RKO (cell line): ENCODE measurements at places on chromosomes 7 and 10.

DNA sequence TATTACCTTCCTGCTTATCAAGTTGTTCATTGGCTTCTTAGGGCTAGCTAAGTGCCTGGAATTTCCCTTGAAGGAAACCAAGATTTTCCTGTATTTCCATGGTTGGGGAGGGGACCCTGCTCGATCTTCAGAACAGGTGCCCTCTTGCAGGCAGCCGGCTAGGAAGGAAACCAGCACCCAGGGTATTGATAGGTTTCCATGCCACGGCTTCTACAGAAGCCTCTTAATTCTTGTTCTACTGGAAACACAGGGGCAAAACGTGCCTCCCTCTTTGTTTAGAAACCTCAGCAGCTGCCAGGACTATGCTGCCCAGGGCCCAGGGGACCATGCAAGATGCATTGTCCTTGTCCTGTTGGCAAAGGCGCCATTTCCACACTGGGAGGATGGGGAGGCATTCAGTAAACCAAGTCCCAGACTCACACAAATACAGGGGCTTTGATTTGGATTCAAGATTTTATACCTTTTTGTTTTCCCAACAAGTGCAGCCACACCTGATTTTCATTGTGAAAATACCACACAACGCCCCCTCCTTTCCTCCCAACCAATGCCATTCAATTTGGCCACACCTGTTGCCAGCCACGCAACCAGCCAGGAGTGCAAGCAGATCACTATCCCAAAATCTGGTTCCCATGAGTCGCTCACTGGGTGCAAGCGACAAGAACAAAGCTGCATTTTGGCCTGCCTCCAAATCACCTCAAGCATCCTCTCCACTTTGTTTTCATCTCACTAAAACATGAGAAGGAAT lies 29.6 kb downstream of the C10orf71 start:
- no peak for DNase-seq

DNA sequence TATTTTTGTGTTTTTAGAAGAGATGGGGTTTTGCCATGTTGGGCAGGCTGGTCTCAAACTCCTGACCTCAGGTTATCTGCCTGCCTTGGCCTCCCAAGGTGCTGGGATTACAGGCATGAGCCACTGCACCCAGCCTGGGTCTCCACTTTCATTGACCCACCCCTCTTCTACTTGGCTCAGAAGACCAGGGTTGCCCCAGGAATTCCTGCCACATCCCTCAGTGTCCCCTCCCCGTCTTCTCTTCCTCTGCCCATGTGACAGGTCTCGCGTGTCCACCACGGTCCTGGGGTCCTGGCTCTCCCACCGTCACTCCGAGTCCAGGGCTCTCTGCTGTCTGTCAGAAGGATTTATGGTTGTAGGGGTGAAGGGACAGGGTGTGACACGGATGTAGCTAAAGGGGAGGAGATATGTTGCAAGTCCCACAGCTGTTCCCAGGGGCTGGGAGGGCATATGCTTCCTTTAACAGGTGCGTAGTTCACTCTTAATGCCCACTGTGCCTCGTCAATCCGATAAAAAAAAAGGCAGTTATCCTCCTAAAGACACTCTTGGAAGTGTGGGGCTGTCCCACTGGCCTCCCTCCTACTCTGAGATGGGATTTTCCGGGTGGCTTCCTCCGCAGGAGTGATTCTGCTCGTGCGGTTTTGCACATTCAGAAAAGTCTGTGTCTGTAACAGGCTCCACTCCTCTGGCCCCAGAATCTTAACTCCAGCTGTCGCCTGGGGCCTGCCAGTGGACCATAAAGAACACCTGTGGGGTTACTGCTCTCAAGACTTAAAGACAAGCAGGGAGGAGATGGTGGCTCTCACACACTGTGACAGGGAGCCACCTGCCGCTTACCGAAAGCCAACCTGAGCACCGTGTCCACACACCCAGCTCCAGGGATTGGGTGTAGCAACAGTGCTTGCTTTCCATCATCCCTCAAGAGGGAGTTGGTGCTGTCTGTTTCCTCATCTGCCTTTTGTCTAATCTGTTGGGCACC lies 36.7 kb upstream of the SHH start:
- DNase-seq, result no peak

GRCh38 chr7:156173748-156174353 lies 361.6 kb upstream of the SHH start:
- no peak for DNase-seq

DNA sequence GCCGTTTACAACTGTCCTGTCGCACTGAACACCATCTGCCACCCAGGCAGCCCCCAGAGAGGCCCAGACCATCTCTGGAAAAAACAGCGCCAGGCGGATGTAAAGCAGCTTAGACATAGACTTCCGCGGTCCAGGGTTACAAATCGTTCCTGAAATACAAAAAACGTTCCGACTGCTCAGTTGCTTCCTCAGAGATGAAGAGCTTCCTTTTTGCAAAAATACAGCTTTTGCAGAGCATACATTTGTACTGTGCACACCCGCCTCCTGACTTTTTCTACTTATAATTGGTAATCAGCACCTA lies 11.4 kb downstream of the DAGLB start:
- DNase-seq, result no peak

DNA sequence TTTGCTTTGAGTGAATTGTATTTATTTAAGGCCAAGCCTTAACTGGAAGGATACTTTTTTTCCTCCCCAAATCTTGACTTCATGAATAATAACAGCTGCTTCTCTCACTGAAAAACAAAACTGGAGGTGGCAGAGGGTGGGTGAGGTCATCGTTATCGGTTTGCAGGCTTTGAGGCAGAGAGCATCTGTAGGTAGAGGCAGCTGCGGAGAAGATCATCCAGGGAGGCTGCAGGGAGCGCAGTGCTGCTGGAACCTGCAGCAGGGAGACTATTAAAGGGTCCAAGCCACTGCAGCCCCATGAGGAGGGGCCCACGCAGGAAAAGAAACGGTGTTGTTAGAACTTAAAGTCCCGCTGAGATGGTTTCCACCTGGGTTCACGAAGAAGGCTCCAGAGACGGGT lies 112.1 kb upstream of the SDK1 start:
- no peak for DNase-seq

DNA sequence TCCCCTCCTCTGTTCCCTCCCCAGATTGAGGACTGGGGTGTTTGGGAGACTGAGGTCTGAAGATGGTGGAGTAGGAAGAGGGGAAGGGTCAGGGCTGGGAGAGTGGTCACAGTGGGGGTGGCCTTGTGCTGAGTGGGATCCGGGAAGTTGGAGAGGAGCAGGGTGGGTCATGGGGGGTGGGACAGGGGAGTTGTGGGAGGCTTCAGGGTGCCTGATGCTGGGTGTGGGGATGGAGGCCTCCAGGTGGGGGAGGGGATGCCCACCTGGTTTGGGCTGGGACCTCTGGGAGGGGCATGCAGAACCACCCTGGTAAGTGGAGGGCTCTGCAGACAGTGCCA lies 2.6 kb downstream of the ZNF775 start:
- DNase-seq, result no peak

- DNase-seq, result peak; percentile 36
Observed at GRCh38 chr7:110839866-110840265, 251.1 kb upstream of the LRRN3 start.

DNA sequence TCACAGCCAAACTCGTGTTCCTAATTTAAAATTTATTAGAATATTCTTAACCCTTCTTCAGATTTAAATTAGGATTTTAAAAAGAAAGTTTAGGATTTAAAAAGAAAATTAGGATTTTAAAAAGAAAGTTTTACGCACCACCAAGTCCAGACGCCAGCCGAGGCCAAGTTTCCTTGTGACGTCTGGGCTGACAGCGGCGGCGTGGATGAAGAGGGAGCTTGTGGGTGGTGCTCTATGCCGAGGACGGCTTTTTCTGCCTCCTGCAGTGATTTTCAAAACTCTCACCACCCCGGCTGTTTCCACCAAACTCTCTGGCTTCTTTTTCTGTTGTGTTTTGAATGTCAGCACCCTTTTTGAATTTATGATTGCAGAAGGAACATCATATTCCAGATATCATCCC lies 252.9 kb downstream of the DNAJB6 start:
- DNase-seq, result no peak

GRCh38 chr7:48144291-48144768 lies 26.9 kb upstream of the ABCA13 start:
- DNase-seq, result no peak

DNA sequence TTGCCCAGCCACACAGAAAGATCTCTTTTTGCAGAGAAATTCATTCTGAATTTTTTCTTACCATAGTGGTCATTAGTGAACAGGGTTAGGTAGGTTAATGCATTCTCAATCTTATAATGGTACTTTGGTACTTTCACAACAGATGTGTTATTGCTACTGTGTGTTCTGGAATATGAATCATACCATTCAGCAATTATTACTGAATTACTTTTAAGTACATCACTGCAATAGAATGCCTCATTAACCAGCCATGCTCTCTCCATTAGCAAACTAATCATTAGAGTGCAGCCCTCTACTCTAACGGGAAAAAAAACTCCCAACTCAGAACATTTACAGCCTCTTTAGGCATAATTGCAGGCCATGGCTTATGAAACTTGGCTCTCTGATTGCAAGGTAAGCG lies 102.1 kb downstream of the DOCK4 start:
- no peak for DNase-seq

GRCh38 chr10:62464308-62464707 lies 90.1 kb downstream of the ZNF365 start:
- no peak for DNase-seq

- peak; percentile 75 for DNase-seq
Observed at GRCh38 chr10:97278491-97278989, 13.9 kb downstream of the ARHGAP19 start.

DNA sequence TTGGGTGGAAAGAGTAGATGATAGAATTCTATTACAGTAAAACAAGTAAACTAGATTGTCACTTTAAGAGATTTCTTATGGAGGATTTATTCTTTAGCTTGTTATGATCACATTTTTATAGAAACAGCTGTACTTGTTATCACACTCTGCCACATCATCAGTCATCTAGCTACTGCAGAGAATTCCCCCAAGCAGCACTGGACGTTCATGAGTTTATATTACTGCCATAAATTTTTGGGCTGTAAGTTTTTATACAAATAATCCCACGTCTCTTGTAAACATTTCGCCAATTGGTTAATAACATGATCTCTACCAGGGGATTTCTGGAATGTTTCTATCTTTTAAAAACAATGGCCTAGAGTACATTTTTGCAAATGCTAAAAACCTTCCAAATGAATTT lies 238.8 kb downstream of the POLR1F start:
- DNase-seq, result no peak

GRCh38 chr10:49056356-49056755 lies 59.0 kb downstream of the VSTM4 start:
- no peak for DNase-seq

DNA sequence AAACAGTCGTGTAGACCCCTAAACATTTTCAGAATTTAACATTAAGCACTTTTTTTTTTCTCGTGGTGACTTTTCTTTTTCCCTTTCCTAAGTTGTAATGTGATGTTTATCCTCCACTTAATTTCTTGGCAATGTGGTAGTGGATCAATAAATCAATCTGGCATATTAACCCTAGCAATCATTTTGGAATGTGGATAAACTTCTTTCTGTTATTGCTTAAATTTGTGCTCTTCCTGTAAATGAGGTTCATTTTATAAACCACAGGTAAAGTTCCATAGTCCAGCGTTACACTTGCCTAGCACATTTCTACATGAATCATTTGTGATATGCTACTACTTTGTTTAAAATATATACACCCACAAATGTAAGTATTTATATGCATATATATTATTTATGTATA lies 247.4 kb upstream of the ETV1 start:
- DNase-seq, result no peak

DNA sequence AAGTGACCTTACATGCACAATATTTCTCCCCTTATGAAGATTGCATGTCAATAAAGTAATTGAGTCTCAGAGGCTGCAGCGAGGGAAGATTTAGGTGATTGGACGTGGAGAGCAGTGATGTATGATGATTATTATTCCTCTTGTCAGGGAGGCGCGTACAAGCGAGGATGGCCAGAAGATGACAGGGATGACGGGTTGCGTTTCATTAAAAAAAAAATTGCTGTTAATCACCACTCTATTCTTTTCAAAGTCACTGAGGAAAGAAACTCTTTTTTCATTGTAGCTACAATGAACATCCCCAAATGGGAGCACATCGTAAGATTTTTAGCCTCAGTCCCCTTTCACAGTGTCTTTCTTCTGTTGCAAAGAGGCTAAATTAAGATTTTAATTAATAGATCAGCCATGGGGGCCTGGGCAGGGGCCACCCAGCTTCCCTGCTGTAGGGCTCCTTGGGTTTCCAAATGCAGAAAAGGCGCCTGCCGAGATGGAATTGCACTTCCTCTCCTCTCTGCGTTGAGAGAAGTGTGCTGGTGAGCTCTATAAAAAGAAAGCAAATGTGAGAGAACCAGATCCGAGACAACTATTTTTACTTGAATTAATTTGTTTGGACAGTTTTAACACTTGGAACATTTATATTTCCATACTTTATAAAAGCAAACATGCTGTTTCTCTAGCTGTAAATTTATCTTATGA lies 998.1 kb downstream of the LRMDA start:
- DNase-seq, result no peak

GRCh38 chr7:82755705-82756551 lies 312.4 kb upstream of the CACNA2D1 start:
- peak; percentile 27 for DNase-seq

DNA sequence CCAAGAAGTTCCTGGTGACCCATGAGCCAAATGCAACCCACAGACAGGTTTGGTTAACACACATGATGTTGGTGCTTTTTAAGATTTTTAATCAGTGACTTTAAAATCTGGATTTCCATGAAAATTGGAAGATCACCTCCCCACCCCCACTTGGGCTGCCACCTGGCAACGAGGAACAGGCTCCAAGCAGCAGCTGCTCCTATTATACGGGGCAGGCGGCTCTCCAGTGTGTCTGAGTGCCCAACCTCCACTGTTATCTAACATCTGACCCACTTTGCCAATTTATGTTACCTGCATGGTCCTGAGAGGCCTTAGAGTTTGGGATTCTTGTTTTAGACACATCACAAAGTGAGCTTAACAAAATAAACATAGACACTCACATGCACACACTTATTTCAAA lies 56.4 kb downstream of the SGMS1 start:
- no peak for DNase-seq

DNA sequence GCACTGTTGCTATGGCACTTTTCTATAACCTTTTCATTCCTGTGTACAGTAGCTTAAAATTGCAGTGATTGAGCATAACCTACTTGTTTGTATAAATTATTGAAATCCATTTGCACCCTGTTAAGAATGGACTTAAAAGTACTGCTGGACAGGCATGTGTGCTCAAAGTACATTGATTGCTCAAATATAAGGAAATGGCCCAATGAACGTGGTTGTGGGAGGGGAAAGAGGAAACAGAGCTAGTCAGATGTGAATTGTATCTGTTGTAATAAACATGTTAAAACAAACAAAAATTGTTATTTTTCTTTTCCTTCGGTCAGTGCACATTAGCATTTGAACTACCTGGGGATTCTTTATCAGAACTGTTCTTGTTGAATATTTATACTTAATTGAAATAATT lies 57.1 kb upstream of the BAMBI start:
- DNase-seq, result no peak

DNA sequence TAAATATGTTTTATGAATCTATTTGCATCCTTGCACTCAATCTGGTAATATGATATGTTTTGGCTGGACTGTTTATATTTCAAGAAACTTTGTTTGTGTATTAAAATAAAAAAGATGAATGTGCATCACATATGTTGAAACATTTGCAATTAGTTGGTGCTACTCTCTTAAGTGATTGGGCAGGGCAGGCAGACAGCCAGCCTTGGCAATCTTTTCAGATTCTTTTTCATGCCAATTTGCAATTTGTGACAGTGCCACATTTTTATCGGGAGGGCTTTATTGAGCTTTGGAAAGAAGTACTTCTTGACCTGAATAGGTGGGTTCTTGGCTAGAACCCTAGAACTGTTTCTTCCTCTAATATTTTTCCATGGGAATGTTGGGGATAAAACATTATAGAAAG lies 152.2 kb downstream of the NXPH1 start:
- DNase-seq, result no peak

- no peak for DNase-seq
Observed at GRCh38 chr7:123714296-123715080, 34.3 kb downstream of the WASL start.
